ENCODE measurements at places on chromosomes 11 and 22.

DNA sequence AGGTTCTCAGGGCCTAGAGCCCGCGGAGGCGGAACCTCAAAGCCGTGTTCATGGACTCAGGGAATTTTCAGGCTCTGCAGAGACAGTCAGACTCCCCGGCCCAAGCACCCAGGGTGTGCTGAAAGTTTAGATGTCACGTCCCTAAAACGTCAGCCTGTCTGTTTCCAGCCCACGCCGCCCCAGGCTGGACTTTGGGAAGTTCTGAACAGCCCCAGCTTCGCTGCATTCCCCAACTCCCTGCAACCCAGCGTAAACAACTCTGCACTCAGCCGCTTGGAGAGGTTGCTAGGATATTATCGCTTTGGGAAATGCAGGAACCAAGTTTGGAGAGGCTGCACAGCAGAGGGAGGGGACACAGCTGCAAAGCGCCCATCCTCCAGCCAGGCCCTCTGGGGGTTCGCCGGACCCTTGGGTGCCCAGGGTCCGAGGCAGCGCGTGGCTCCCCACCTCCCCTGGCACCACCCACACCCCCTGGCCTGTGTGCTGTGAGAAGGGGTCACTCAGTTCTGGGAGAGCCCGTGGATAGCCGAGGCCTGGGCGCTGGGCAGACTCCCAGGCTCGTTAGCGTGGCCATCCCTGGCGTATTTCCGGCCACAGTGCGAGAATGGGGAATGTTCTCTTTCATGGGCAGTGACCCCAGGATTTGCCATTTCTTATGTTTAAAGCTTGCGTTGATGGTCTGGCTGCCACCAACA is 120.5 kb upstream of the FGF3 start:
- DNase-seq: peak; percentile 55

DNA sequence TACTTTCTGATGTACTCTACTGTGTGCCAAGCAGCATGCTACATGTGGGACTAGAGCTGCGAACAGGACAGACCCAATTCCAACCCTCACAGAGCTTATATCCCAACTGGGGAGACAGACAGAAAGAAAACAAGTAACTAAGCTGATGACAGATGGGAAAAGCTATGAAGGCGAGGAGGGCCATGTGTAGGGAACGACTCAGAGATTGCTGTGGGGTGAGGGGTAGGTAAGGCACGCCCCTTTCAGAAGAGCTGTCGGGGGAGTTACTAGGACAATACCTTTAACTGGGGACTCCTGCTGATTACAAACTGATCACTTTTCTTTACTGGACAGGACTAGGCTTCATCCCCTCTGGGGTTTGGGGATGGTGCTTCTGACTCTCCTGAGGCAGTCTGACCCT is 48.9 kb downstream of the ST3GAL4 start:
- no peak for DNase-seq

DNA sequence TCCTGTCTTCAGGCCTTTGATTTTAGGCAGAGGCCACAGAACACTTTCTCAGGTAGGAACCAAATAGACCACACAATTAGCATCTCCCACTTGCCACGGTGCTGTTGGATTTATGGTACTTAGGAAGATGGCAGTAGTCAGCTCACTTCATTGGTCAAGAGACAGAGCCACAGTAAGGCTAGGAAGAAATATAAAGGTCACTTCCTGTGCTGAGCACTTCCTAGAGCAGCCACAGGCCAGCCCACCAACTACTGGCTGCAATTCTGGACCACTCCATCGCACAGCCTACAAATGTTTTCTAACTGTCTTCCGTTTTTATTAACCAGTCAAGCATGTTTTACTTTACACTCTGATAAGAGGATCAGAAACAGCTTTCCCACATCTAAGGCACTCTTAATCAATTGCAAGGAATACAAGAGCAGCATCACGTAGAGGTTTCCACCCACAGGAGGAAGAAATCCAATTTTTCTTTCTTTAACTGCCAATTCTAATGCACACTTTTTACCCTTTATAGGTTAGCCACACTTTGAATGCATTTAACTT is 54.7 kb downstream of the ABTB2 start:
- DNase-seq: no peak

- DNase-seq: no peak
Observed at GRCh38 chr11:72179804-72180396, 12.0 kb upstream of the FOLR1 start.

DNA sequence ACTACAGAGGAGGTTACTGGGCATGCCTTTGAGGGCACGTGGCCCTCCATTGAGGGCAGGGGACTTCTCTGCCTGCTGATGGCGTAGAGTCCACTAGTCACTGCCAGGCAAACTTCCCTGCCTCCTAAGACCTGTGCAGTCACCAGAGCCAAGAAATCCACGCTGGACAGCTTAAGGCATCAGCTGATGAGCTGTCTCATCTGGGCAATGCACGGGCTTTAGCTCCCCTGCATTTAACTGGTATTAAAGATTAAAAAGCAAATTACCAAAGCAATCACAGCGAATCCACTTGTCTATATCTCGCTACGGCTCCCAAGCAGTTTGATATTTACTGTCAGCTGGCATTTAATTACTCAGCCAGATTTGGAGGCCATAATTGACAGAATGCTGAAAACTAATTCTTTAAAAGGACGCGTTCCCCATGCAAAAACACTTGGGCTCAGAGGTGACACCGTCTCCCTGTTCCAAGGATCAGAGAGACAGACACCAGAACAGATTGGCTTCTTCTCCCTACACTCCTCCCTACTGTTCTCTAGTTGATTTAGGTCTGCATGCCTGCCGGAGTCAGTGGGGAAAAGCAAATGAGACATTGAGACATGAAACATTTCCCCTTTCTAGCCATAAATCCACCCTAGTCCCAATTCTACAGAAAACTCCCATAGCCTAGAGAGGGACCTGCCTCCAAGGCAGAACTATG is 68.5 kb downstream of the SPATA19 start:
- DNase-seq: no peak

- DNase-seq: no peak
Observed at GRCh38 chr11:120058931-120059330, 79.0 kb downstream of the TRIM29 start.

DNA sequence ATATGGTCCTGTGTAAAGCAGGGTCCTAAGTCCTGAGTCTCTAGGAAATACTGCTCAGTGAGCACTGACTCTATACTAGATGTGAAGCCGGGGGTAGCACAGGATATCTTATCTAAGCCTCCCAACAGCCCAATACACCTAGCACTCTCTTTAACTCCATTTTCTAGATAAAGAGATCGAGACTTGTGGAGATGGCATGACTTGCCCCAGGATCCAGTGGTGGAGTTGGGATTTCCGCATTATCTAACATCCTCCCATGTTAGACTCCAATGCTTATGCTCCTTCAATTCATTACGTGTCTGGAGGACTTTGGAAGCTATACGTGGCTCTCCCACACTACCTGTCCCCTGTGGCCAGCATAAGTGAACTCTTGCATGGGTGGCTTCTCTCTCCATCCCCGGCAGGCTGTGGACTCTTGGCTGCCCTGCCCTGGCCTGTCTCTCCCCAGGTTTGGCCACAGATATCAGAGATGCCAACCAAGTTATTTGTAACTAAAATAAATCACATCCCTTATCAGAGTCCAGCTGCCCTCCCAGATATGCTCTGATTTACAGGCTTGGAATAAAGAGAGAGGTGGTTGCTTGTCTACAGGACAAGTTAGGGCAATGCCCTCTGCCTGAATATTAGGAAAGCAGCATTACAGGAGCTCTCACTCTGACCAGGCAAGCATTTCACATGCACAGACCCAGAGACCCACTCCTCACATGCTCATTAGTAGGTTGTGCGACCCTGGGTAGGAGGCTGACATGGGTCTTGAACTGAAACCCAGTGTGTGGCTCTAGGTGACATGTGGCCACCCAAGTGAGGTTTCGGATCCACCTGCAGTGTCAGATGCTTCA is 4.5 kb downstream of the CD44 start:
- no peak for DNase-seq

DNA sequence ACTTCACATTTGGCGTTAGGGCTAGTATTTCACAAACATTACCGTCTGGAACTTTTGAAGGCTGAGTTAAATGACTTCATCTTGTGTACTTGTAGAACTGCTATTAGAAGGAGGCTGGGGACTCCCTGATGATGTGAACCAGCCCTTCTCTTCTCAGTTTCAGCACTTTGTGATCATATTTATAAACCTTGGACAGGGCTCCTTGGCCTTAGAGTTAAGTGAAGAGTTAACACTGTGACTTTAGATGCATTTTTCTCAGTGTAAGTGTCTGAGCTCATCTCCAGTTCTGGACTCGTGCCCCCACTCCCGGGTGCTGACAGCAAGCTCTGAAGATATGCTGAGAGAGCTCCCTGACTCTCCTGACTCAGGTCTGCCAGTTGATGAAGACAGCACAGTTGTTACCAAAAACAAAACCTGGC is 8.4 kb downstream of the MIAT start:
- no peak for DNase-seq

GRCh38 chr11:73317803-73318202 is 9.7 kb downstream of the ARHGEF17 start:
- no peak for DNase-seq

GRCh38 chr11:45664376-45665205 is 831 bp downstream of the CHST1 start:
- DNase-seq: no peak

DNA sequence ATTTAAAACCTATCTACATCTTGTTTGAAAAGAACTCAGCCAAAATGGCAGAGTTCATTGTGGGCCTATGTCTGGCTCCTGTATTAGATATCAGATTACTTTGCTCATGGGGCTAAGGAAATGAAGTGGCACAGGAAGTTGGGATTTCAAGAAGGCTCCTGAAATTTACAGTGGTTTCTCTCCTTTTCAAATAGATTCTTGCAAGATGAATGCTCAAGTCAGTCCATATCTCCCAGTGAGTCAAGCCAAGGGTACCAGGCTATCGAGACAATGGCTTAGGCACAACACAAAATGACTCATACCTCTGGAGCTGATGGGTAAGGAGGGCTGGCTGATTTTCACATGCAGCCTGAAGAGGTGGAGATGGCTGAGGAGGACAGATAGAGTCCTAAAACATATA is 24.1 kb upstream of the APOA1 start:
- DNase-seq: no peak

- no peak for DNase-seq
Observed at GRCh38 chr22:47161631-47162030, 399.2 kb downstream of the TBC1D22A start.

All from left renal pelvis (tissue), 4 donors.